ENCODE measurements at places on chromosomes 11 and 22.

DNA sequence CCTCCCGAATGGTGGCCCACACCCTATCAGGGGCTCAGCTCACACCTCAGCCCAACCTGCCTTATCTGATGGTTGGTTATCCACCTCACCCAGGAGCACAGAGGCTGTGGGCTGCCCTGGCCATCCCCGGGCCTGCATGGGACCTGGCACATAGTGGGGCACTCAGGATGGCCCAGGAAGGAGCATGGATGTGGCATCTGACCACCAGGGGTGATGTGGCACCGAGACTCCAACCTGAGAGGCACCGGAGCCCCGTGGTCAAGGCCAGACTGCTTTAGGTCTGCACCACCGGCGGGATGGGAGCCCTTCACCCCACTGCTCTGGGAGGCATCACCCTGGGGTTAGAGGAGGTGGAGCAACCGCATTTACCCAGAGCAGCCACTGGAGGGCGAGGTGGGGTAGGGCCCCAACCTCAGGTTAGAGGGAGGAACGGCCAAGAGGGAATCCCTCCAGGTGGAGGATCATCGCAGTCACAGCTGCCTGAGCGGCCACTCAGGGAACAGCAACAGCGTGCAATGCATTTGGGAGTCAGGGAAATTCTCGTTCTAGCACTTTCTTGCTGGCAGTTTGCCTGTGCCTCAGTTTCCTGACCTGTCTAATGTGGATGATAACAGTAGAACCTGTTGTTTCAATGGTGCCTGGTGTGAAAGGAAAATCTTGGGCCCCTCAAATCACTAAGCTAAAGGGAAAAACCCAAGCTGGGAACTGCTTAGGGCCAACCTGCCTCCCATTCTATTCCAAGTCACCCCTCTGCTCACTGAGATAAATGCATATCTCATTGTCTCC lies 52.9 kb upstream of the CARS1 start:
- no peak for DNase-seq

- DNase-seq: no peak
These were observed 37.9 kb upstream of the PRR5 start for GRCh38 chr22:44664149-44664548.

DNA sequence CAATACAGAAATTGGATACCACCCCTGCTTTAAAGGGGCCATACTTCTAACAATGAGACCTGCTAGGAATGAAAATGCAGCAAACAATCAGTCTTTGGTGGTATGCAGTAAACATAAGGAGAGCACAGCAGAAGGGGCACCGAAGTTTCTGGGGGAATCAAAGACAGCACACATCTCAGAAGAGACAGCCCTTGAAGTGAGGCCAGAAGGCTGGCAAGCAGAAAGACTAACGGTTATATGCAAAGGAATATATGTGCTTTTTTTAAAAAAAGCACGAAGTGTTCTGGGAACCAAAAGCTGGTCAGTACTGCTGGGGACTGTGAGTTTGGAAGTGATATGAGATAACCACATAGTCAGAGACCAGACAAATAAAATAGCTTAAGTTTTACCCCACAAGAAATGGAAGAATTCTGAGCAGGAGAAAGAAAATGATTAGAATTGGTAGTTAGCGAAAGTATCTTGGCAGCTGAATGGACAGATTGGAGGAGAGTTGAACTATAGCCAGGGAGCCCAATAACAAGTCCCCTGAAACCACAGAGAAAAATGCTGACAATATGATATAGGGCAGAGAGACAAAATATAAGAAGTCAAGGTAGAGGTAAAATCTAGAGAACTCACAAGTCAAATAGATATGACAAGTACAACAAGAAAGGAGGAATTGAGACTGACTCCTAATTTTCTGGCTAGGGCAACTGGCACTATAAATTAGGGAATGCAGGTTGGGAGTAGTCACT lies 125.7 kb downstream of the MRTFA start:
- no peak for DNase-seq

- no peak for DNase-seq
These were observed 10.0 kb downstream of the CD6 start for GRCh38 chr11:60981515-60981914.

GRCh38 chr11:11665407-11665806 lies 43.6 kb upstream of the GALNT18 start:
- DNase-seq: no peak

- no peak for DNase-seq
These were observed 96.4 kb upstream of the BIRC3 start for GRCh38 chr11:102220728-102221467.

DNA sequence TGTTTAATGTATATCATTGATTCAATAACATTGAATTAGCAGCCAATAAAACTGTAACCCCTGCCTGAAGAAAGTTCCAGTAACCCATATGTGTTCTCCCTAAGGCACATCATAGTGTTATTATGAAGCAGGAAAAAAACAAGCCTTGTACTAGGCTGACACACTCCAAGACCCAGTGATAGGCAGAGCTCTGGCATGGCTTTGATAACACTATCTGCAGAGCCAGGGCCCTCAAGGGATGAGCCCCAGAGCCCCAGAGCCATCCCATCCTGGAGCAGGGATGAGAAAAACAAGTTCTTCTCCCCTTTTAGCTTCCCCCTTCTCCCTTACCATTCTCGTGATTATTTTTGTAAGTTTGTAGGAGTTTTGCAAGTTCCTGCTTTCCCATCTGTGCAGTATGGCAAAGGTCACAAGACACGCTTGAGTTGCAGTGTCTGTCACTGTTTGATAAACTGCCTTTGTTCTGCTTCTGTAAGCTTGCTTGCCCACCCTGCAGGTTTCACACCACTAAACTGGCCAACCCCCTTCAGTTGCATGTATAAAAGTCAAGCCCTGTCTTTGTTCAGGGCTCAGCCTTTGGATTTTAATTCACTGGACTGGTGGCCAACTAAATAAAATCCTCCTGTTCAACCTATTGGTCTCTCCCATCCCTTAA lies 22.3 kb upstream of the GUCY1A2 start:
- no peak for DNase-seq

- no peak for DNase-seq
These were observed 9.4 kb upstream of the RNF185 start for GRCh38 chr22:31150615-31151014.

DNA sequence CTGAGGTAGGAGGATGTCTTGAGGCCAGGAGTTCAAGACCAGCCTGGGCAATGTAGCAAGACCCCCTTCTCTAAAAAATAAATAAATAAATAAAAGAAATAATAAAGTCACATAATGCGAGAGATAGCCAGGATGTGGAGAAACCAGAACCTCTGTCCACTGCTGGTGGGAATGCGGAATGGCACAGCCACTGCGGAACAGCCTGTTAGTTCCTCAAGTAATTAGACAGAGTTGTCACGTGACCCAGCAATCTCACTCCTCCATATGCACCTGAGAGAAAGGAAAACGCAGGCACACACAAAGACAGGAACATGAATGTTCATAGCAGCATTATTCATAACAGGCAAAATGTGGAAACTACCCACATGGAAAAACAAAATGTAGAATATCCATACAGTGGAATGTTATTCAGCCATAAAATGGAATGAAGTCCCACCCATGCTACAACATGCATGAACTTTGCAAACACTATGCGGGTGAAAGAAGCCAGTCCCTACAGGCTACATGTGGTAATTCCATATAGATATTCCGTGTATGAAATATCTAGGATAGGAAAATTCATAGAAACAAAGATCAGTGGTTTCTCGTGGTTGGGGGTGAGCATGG lies 27.4 kb downstream of the LIF start:
- no peak for DNase-seq

- no peak for DNase-seq
These were observed 3.3 kb downstream of the ST3GAL4 start for GRCh38 chr11:126358763-126359160.

DNA sequence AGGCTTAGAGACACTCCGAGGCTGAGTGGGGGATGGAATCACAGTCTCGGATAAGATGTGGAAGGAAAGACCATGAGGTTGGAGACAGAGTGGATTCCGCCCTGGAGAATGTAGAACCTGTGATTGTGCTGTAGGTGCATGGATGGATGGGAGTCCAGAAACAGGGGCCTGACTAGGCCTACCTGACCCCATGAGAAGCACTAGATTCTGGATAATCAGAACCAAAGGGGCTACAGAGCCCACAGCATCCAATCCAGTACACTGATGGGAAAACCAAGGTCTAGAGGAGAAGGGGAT lies 32.3 kb upstream of the FCHSD2 start:
- DNase-seq: no peak

GRCh38 chr11:113048820-113049768 lies 87.9 kb downstream of the NCAM1 start:
- no peak for DNase-seq

DNA sequence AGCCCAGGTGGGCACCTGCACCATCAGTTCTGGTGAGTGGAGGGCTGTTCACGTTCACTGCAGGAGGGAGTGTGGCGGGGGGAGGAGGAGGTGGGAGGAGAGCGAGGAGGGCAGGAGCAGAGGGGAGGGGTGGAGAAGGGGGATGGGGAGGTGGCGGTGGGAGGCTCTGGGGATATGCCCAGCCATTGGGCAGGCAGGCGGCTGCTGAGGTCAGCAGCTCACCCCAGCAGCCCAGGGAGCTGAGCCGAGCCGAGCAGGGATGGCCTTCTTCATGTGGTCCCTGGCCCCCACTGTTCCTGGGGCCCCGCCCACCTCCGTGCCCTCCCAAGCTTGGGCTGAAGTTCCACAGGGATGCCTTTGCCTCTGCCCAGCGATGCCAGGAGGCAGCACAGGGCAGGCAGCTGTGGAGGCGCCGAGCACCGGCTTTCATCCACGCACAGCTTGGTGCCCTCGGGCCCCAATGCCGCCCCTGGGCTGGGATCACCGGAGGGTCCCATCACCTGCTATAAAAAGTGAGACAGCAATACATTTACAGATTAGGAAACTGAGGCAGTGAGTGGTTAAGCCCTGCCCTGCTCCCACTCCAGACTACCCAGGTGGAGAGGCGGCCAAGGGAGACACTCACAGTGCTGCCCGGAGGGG lies 21.6 kb downstream of the RTN4R start:
- no peak for DNase-seq

DNA sequence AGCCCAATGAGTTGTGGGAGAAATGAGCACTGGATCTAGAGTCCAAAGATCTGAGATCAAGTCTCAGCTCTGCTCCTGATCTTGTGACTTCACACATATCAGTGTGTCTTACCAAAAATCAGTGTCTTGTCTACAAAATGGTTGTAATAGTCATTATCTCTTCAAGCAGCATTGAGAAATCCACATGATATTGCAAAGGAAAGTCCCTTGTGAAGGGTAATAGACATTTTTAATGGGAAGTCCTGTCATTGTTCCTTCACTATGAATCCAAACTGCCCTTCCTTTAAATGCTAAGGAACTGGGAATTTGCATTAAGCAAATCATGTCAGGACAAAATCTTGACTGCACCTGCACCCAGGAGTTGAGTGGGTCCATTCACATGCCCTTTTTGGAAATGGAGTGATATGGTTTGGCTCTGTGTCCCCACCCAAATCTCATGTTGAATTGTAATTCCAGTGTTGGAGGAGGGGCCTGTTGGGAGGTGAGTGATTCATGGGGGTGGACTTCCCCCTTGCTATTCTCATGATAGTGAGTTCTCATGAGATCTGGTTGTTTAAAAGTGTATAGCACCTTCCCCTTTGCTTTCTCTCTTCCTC lies 51.1 kb downstream of the COMMD9 start:
- DNase-seq: no peak

DNA sequence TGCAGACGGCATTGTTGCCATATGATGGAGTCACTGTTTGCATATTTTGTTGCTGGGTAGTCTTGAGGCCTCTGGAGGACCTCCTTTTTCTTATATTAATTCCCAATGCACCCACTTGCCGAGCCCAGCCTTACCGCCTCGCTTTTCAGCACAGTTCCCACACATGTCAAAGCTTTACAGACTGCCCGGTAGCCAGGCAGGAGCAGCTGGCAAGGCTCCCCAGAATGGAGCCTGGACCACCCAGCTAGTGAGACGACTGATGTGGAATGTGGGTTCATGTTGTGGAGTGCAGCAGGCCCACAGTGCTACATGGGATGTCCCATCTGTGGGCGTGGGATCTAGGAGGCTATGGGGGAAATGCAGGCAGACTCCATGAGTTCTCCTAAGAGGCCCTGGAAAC lies 99.4 kb upstream of the MTMR2 start:
- DNase-seq: no peak

DNA sequence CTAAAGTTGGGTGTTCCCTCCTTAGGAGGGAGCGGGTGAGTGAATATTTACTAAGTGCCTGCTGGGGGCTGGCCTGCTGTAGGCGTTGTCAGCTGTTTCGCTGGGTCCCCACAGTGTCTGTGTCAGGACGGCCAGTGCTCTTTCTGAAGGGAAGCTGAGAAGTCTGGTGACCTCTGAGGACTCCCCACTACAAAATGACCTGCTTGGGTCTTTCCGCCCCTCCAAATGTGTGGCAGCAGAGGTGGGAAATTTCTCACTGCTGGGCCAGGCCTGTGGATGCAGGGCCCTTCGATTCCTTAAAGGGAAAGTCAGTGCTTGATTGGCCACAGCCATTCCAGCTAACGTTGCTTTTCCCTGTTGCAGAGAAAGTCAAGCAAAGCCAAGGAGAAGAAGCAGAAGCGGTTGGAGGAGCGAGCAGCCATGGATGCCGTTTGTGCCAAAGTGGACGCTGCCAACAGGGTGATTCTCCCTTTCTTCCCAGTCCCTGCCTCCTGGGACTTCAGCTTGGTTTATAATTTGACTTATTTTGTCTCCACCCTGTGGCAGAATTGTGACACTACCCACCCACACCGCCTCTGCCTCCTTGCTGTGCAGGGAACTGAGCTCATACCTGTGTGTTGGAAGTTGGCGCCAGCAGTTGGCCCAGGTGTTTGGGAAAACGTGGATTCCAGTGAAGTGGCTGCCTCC lies 6.8 kb downstream of the NAA40 start:
- no peak for DNase-seq

GRCh38 chr22:17368554-17369438 lies 464 bp upstream of the CECR2 start:
- DNase-seq: no peak

DNA sequence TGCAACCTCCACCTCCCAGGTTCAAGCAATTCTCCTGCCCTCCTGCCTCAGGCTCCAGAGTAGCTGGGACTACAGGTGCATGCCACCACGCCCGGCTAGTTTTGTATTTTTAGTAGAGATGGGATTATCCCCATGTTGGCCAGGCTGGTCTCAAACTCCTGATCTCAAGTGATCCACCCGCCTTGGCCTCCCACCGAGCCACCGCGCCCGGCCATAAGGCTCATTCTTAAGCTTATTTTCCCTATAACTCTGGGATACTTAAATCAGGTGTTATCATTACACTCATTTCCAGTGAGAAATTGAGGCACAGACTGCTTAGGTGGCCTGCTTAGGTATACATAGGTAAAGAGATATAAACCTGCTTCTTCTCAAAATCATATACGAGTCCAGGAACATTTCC lies 188.3 kb upstream of the MTNR1B start:
- no peak for DNase-seq

- DNase-seq: no peak
These were observed 669 bp upstream of the BCR start for GRCh38 chr22:23179381-23180299.

DNA sequence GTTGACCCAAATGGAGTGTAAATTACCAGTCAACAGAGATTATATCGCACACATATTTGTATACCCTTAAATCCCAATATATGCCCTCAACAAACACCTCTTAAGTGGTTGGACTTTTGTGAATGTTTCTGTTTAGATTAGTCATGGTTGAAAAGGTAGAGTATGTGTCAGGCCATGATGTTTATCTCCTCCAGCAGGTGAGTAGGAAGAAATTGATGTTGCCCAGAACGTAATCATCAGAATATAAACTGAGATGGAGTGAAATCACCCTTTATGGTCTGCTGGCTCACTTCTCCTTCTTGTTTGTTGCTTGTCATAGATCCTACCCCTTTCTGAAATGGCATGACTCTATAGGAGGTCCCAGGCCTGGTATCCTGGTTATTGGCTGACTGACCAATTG lies 431.8 kb downstream of the ETS1 start:
- no peak for DNase-seq

Data from activated naive CD8-positive, alpha-beta T cell treated with anti-CD3 and anti-CD28 coated beads, Interleukin-2, amount 50 U/mL, for 16 hours (primary cell).